ENCODE measurements at places on chromosomes 1 and 21. TPM values are rescaled to one million over a fixed set of nuclear protein-coding genes. Genes with fewer than 3 reads are reported as not detected.
A peak's percentile ranks its signal among the peaks of the same experiment; 100 is the strongest.

LORICRIN gene
- total RNA-seq: not detected

PLA2G4A gene
- 2.9 TPM for total RNA-seq

SUSD4 gene
- total RNA-seq: 8.2 TPM

IL23R gene
- not detected for total RNA-seq

RIMKLA gene
- 9.1 TPM for total RNA-seq

PLEKHA6 gene
- total RNA-seq: 30.3 TPM

MEX3A gene
- total RNA-seq: 55.1 TPM

KCNJ9 gene
- 1.3 TPM for total RNA-seq

CYP4Z1 gene
- total RNA-seq: not detected

PPFIA4 gene
- total RNA-seq: 5.3 TPM

LCE1A gene
- total RNA-seq: not detected

PRAMEF26 gene
- total RNA-seq: 0.14 TPM

DNA sequence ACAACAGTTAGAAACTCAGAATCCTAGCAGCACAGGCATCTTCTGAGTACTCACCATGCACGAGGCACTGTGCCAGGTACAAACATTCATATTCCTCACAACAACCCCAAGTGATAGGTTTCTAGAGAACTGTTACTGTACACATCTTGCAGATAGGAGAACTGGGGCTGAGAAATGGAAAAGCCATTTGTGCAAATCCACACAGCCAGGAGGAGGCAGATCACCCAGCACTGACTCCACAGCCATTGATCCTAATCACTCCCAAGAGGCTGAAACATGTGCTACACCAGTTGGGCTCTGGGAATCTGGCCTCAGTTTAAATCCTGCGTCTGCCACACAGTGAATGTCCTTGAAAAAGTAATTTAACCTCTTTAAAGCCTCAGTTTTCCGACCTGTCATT is 151.0 kb downstream of the ST6GALNAC5 start:
- no peak for ATAC-seq

DNA sequence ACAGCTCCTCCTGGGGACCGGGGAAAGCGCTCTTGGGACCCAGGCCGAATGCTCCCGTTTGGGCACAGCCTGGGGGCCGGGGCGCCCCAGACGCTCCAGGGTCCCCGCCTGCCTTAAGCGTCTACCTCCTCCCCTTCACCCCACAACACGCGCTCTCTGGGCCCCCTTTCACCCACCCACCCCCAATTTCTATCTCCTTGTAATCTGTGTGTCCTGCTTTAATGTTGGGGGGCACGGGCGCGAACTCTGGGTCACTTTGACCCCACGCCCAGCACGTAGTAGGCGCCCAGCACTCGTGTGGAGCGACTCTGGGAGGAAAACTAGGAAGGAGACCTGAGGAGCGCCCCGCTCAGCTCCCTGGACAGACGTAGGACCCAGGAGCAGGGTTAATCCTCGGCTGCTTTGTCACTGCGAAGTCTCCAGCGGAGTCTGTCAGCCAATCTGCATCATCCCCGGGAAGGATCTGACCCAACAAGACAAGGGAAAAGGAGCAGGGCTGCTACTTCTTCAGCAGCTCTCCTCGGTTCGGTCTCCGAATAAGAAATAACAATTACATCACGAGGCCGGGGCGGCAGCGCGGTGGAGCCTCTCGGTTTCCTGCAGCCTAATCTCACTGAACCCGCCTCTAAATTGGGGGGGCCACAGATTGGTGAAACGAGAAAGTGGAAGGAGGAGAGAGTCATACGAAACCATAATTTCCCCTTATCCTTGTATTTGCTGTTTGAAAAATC is 757 bp upstream of the NRIP1 start:
- peak; percentile 62 for ATAC-seq

DNA sequence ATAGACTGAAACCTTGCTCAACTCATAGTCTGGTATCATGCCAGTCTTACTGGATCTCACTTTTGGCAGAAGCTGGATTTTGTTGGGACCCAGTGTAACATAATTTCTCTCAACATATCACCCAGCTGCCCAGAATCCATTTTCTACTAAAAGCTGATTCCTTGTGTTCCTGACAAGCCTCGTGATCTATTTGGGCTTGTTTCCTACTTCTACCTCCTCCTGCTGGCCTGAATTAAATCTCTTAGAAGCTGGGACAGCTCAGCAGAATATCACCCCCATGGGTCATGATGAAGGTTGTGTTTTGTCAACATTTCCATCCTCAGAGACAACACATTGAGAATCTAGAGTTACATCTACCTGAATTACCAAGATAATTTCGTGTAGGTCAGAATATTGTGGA is 7.7 kb downstream of the GOLT1A start:
- ATAC-seq: no peak

- peak; percentile 83 for ATAC-seq
Measured at GRCh38 chr1:73593364-73593763, 604.6 kb downstream of the LRRIQ3 start.

GRCh38 chr1:21623410-21623961 is 45.7 kb downstream of the RAP1GAP start:
- ATAC-seq: no peak

GRCh38 chr1:111731956-111732355 is 7.2 kb downstream of the INKA2 start:
- no peak for ATAC-seq

DNA sequence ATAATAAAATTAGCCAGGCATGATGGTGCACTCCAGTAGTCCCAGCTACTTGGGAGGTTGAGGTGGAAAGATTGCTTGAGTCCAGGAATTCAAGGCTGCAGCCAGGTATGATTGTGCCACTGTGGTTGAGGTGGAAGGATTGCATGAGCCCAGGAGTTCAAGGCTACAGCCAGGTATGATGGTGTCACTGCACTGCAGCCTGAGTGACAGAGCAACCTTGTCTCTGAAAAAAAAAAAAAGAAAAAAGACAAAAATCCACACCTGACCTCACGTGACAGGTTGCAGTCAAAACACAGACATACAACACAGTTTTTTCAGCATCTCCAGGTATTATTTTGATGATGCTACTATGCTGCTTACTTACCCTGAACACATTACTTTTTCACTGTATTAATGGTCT is 4.3 kb upstream of the AK2 start:
- ATAC-seq: no peak

- no peak for ATAC-seq
Measured at GRCh38 chr1:15460708-15461095, 4.2 kb downstream of the CELA2A start.

DNA sequence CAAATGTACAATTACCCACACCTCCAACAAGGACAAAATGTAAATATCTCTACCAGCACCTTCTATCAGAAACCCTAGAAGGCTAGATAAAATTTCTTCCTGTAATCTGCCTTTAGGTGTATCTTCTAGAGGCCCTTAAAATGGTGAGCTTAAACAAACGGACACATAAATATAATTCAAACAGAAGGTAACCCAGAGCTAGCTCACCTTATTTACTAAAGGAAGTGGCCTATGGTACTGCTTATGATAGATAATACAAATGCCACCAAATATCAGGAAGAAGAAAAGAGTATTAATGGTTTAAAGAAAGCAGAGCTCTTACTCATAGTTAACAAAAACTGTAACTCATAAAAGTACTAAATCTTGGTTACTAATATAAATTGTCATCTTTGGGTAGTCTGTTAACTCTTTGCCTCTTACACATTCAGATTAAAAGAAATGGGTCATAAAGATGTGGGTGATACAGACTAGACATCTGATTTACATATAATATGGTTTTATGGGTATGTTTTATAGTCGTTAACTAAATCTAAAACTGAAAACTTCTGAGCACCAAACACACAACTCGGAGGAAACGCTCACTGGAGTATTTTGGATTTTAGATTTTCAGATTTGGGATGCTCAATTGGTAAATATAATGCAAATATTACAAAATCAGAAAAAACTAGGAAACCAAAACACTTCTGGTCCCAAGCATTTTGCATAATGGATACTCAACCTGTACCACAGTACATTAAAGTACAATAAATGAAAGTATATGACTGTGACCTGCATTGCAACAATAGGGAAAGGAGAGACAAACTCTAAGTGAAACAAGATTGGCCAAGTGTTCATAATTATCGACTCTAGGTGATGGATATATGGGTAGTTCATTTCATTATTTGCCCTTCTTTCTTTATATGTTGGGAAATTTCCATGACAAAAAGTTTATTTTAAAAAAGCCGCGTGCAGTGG is 23.2 kb downstream of the TRIT1 start:
- ATAC-seq: no peak

- ATAC-seq: no peak
Measured at GRCh38 chr1:218171302-218171893, 113.7 kb upstream of the RRP15 start.

DNA sequence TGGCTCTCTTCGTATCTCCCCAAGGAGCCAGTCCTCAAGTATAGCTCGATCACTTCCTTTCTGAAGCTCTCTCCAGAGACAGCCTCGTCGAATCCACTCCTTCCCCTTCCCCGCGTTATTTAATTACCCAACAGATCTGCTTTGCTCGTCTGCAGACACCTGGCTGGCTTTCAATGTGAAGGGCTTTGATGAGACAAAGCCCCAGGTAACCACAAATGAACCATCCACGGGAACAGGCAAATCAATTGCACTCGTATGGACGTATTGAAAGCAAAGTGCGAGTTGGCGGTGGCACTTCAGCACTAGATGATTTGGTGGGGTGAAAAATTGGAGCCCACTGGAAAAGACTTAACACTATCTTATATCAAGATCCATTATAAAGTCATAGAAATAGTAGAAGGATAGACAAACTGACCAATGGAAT is 364 bp upstream of the BCAR3 start:
- ATAC-seq: no peak

DNA sequence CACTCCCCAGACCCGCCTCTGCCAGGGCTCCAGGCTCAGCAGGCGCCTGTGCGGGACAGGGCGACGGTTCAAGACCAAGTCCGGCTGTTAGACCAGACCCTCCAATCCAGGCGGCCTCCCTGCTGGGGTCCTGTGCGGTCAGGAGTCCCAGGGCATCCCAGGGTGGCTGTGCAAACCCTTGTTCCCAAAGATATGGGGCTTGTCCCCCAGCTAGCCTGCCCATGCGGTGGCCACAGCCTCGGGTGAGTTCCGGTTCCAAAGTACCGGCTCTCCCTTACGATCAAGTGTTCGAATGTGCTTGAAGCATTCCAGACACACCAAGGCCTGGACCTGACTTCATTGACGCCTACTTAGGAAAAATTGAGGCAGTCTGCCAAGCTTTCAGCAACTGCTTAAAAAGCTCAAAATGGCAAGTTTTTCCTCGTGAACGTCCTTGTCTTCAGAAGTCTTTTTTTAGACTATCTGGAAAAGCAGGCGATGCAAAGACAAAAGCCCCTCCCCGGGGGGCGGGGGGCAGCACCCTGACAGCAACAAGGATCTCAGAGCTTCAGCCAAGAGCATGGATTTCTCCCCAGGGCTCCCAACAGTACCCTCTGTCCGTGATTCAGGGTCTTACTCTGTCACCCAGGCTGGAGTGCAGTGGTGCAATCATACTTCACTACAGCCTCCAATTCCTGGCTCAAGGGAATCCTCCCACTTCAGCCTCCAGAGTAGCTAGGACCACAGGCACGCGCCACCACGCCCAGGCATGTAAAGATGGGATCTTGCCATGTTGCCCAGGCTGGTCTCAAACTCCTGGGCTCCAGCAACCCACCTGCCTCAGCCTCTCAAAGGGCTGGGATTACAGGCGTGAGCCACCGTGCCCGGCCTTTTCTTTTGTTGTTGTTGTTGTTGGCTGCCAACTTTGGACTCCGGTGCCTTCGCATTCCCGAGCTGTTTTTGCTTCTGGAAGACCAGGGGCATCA is 2.3 kb downstream of the FAAP20 start:
- ATAC-seq: no peak

GRCh38 chr1:18166929-18167328 is 59.3 kb downstream of the IGSF21 start:
- no peak for ATAC-seq

GRCh38 chr1:94727846-94728715 is 92.1 kb upstream of the SLC44A3 start:
- ATAC-seq: no peak

- no peak for ATAC-seq
Measured at GRCh38 chr1:82384776-82385175, 584.0 kb downstream of the ADGRL2 start.

DNA sequence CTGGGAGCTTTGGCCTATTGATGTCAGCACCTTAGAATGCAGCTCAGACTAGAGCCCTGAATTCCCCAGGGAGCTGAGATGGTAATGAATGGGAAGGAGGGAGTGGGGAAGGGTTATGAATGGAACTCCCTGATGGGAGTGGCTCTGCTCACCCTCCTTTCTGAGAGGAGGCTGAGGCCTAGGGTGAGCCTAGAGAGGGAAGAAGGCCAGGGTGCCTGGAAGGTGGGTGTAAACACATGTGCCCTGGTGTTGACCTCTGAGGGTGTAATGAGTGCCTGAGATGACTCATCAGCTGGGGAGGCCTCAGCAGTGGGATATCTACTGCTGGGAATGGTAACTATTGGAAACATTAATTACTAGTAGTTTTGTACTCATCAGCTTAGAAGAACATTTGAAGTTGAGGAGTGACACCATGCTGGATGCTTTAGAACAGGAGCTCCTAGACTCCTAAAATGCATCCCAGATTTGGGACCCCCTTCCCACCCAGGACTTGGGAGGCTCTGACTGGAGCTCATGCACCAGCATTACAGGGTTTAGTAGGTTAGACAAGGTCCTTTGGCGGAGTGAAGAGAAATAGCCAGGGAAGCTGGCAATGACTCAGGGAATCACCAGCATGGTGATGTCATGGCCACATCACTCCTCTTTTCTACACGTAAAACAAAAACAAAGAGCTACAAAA is 16.0 kb upstream of the PIGV start:
- ATAC-seq: peak; percentile 89

- ATAC-seq: no peak
Measured at GRCh38 chr1:6010554-6010953, 18.3 kb upstream of the NPHP4 start.

DNA sequence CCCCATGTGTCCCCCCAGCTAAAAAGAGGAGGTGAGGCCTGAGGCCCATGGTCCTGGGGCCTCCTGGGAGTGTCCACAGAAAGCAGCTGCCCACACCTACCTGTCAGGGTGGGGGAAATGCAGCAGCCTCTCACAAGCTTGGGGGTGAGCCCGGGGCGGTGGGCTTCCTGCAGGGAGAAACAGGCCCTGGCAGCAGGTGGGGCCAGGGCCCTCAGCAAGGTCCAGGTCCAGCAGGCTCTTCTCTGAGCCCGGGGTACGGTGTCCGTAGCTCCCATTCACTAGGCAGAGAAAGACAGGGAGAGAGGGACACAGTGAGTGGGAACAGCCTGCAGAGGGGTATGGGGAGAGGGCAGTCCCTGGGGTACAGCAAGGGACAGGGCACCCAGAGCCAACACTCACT is 139.0 kb downstream of the GLIS1 start:
- no peak for ATAC-seq

GRCh38 chr1:66438062-66438461 is 95.9 kb upstream of the SGIP1 start:
- no peak for ATAC-seq
